Activated CD8-positive, alpha-beta memory T cell treated with anti-CD3 and anti-CD28 coated beads for 1 hour (primary cell): ENCODE measurements at places on chromosomes 7 and 10.

DNA sequence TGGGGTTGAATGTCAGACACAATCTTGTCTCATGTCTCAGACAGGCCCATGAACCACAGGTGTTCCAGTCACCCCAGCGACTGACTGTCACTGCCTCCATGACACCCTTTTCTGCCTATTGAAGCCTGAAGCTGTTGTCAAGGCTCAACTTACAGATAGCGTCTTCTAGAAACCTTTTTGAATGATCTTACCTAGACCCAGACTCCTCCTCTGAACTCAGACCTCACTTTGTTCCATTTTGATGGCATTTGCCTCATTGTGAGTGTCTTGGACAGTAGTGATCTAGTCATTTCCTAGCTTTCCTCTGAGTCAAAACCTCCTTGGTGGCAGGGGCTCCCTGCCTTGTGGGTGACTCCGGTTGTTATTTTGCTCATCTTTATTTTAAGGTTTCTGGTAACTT lies 98.3 kb upstream of the AGK start:
- no peak for DNase-seq

GRCh38 chr10:4254101-4254994 lies 469.3 kb upstream of the KLF6 start:
- DNase-seq, result no peak

DNA sequence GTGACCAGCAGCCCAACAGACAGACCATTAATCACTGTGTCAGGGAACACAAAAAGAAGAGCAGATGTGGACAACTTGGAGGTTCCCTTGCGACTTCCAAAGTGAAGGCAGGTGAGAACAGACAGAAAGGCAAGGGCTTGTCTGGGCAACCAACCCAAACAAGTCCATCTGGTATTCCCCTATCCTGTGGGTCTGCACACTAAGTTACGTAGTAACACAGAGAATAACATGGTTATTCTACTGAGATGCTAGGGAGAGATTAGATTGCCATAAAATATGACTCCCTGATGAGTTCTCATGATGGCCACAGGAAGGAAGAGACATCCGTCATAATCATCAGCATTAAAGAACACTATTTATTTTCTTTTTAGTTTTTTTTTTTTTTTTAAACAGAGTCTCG lies 252.2 kb downstream of the CALN1 start:
- no peak for DNase-seq

- no peak for DNase-seq
Measured at GRCh38 chr7:35446091-35446490, 192.2 kb upstream of the TBX20 start.

GRCh38 chr10:128877141-128877540 lies 589.9 kb upstream of the MGMT start:
- DNase-seq, result no peak

GRCh38 chr10:111080224-111080623 lies 3.4 kb downstream of the ADRA2A start:
- DNase-seq, result no peak

- no peak for DNase-seq
Measured at GRCh38 chr7:135771961-135772638, 23.5 kb upstream of the FAM180A start.

- DNase-seq, result no peak
Measured at GRCh38 chr7:84642611-84643010, 448.0 kb upstream of the SEMA3A start.

DNA sequence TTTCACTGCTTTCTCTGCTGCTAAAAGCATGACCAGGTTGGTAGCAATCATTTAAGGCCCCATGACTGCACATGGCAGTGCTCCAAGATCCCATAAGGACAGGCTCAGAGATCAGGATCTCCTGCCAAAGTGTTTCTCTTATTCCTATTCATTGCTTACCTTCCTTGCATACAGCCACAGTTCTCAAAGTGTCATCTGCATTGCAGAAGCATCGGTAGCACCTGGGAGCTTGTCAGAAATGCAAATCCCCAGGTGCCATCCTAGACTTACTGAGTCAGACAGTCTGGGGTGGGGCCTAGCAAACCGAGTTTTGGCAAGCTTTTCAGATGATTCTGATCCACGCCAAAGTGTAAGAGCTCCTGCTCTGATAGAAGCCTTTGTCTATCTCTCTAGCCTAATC lies 489.0 kb upstream of the AUTS2 start:
- DNase-seq, result no peak

- DNase-seq, result no peak
Measured at GRCh38 chr7:55534916-55535590, 37.2 kb downstream of the VOPP1 start.

- DNase-seq, result no peak
Measured at GRCh38 chr7:91633013-91633441, 247.5 kb downstream of the MTERF1 start.

- no peak for DNase-seq
Measured at GRCh38 chr7:33742999-33743587, 162.2 kb upstream of the BMPER start.

DNA sequence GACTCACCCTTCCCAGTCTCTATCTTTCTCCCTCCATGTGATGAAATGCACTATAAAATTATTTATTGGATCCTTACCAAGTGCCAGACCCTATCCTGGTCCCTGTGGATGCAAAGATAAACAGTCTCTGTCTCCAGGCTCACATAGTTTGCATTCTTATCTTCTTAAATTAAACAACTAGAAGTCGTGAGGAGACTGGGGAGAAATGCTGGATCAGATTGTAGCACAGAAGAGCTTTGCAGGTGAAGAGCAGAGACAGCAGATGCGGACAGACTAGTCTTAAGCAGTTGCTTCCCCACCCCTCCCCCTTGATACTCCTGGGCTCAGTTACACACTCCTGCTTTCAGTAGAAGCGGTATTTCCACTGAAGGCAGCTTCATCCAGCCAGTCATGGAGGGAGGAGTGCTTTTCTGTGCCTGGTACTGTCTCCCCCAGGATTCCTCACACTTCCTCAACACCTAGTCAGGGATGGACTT lies 20.8 kb upstream of the CDK1 start:
- DNase-seq, result no peak

DNA sequence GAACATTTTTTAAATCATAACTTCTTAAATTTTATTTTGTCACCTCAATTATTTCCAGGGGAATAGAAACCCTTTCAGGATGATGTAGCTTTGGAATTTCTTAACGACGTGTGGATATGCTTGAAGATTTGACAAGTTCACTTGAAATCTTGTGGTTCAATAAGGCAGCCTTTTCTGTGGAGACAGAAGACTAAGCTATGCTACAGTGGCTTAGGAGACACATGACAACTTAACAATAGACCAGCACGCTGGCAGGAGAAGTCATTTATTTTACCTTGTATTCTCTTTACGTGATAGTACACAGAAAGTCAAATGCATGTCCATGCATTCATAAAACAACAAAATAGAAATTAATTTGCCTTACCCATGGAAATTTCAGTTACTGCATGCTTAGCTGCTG lies 181.6 kb downstream of the GRM3 start:
- DNase-seq, result no peak

DNA sequence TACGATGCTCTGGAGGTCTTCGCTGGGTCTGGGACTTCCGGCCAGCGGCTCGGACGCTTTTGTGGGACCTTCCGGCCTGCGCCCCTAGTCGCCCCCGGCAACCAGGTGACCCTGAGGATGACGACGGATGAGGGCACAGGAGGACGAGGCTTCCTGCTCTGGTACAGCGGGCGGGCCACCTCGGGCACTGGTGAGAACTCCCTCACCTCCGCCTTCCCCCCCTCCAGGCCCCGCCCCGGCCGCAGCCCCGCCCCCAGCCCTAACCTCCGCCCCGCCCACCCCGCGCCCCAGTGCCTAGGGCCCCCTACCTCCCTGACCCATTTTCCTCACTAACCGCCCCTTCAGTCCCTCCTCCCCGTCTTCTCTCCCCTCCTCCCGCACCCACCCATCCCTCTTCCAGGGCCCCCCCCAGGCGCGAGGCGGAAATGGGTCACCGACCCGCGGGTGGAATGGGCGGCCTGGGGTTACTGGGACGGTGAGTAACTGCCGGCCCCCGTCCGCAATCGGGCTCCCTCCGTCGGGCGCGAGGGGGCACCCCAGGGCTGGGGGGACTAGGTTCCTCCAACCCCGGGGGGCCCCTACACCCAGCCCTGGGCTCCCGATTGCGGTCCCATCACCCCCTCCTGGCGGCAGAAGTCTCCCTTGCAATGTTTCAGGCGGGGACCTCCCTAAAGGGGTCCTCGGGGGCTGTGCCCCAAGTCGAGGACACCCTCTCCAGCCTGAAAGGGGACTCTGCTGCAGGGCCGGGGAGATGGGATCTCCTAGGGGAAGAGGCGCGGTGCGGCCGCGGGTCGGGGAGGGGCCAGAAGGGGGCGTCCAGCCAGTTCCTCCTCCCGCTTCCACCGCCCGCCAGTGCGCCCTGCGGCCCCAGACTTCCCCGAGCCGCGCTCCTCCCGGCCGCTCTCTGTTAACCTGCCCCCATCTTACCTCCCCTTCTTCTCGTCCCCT lies 2.1 kb downstream of the PCOLCE start:
- peak; percentile 34 for DNase-seq

- no peak for DNase-seq
Measured at GRCh38 chr10:15485027-15485426, 113.9 kb upstream of the FAM171A1 start.

DNA sequence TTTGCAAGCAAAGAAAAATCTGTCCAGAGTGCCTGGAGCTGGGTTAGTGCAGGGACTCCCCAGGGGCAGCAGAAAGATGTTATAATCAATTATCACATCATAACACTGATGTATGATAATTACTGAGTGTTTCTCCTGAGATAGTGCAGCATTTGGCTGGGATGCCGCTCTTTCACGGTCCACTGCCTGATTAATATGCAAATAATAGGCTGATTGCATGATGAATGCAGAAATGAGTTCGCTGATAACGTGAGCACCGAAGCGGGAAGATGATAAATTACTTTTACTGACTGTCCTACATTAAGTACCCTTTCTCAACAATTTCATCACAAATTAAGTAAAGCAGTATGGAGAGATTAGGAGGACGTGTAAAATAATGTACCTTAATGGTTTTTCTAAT lies 71.4 kb upstream of the SH2B2 start:
- no peak for DNase-seq

DNA sequence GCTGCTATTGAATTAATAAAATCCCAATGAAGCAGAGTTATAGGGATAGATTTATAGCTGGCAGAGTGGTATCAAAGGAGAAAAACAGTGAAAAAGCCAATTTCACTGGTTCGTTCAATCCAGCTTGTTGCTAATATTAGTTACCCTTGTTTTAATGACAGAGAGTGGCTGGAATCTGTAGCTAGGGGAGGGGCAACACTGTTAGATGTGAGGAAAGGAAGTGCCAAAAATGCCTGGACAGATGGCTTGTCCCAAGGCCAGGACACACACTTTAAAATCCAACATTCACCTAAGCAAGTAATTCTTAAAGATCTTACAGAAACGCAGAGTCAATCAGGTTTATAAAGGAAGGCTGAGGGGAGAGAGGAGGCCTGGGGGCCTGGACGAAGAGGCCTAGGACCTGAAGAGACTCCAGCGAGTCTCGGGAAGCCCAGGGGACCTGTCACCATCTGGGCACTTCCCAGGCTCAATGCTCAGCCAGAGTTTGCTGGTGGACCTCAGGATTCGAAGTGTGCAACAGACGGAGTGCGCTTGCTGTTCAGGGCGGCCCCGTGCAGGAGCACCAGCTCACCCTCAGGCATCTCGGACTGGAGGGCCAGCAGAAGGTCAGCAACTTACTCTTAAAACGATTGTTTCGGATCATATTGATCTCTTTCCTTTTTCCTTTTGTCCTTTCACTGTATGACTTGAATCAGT lies 36.7 kb downstream of the TMEM248 start:
- no peak for DNase-seq

- no peak for DNase-seq
Measured at GRCh38 chr7:125661677-125662076, 732.1 kb upstream of the POT1 start.

DNA sequence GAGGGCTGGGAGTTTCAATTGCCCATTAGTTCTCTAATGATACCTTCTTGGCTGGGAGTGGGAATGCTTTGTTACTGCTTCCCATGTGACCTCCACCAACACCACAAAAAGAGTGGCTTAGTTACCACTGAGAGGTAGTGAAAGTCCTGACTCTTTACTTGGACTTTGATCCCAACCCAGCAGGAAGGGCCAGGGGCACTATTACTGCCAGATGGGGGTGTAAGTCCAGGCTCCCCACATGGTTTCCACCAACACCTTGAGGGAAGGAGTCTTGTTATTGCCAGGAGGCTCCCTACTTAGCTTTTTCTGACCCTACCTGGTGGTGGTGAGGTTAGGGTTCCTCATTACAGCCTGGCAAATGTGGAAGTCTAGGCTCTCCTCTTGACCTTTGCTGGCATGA lies 11.4 kb downstream of the GGCT start:
- DNase-seq, result no peak

DNA sequence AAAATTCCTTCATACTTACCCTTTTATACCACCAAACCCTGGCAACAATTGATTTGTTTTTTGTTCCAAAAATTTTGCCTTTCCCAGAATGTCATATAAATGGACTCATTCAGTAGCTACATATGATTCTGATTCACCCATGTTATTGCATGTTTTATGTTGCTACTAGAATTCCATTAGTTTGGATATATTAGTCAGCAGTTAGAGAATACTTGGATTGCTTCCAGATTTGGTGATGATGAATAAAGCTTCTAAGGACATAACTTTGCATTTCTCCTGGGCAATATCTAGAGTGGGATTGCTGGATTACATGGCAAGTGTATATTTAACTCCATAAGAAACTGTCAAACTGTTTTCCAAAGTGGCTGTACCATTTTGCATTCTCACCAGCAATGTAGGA lies 806.9 kb downstream of the DNAJB9 start:
- DNase-seq, result no peak

DNA sequence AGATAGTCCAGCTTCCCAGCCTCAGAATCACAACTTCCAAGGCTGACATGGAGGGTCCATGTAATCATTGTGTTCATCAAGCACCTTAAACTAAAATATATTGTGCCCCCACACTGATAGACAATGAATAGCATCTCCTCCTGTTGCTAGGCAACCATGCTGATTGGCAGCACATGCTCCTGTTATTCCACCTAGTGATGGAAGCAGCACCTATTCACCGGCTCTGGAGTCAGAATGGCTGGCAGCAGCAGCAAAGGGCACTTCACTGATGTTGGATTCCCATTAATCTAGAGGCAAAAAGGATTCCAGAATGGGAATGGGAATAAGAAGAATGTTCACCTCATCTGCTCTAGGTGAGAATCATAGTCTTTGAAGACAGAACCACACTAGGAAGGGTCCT lies 55.0 kb downstream of the RELN start:
- no peak for DNase-seq

- DNase-seq, result no peak
Measured at GRCh38 chr7:135169964-135170273, 588 bp downstream of the CYREN start.
